Activated CD4-positive, CD25-positive, alpha-beta regulatory T cell (primary cell): ENCODE measurements at places on chromosomes 3 and 15.

- no peak for DNase-seq
Measured at GRCh38 chr3:89002191-89002590, 105.2 kb upstream of the EPHA3 start.

- DNase-seq: no peak
Measured at GRCh38 chr15:80160570-80161156, 7.9 kb downstream of the FAH start.

DNA sequence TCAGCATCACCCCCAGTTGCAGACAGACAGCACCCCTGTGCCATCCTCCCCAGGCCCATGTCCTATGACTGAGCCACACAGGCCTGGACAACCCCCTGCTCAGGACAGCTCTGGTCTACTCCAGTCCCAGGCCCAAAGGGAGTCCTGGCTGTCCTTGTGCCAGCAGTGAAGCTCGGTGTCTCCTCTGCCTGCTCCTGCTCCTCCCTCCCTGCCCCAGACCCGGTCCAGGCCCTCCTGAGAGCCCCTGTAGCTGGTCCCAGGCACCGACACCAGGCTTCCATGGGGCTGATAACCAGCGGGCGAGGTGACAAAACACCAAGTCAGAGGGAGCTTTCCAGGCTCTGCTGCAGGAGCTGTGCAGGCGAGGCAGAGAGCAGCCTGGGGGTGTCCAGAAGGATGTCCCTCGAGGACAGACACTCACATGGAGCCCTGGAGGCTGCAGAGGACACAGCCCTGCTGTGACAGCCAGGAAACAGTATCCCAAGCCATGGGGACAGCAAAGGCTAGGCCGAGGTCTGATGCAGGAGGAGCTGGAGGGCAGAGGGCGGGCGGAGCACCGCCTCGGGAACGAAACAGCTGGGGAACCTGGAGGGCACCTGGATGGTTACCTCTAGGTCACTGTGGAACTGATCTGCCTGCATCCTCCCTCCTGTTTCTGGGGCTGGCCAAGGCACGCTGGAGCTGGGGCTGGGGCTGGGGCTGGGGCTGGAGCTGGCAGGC, 103.8 kb upstream of the PRR20G start:
- DNase-seq: no peak

- no peak for DNase-seq
Measured at GRCh38 chr3:193788189-193788991, 195.4 kb downstream of the OPA1 start.

DNA sequence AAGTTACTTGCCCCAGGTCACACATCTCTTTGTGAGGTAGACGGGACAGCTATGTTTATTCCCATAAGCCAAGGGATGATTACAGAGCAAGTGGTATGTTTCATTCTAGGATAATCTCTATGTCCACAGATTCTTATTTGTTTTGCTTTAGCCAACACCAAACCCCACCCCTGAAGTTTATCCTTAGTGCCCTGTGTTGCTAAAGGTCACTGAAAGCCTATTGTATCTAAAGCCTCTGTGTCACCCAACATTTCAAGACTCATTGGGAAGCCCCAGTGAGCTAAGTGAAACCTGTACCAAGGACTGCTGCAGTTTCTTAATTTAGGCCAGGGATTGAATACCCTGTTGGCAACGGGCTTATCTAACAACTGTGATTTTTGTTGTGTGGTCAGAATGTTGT, 135.6 kb downstream of the ADAMTS9 start:
- no peak for DNase-seq

- no peak for DNase-seq
Measured at GRCh38 chr3:126538316-126538715, 14.4 kb downstream of the CHST13 start.

GRCh38 chr3:8760506-8760905, 8.9 kb downstream of the OXTR start:
- no peak for DNase-seq

GRCh38 chr3:125245521-125245920, 33.0 kb upstream of the SLC12A8 start:
- no peak for DNase-seq

- no peak for DNase-seq
Measured at GRCh38 chr15:95944193-95944592, 386.3 kb upstream of the NR2F2 start.

- no peak for DNase-seq
Measured at GRCh38 chr3:17398959-17399551, 343.4 kb downstream of the TBC1D5 start.

DNA sequence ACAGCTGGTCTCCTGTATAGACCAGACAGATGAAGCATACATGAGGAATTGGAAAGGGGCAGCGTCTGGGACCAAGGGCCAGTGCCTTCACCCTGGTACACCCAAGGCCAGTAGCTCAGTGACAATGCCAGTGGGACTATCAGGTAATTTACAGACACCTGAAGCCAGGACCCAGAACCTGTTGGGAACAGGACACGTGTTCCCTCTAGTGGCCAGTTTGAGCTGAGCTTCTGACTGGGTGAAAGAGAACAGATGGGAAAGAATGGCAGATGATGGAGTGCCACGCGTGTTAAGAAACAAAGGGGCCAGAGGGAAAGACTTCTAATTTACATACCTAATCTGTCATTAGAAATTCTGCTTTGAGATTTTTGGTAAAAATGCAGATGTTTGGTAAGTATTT, 5.1 kb upstream of the SLC25A38 start:
- DNase-seq: no peak

- DNase-seq: no peak
Measured at GRCh38 chr15:76058714-76059319, 968 bp upstream of the TMEM266 start.

GRCh38 chr3:189554868-189555557, 76.2 kb upstream of the TP63 start:
- no peak for DNase-seq

GRCh38 chr3:170322566-170323269, 34.8 kb upstream of the SKIL start:
- no peak for DNase-seq

- no peak for DNase-seq
Measured at GRCh38 chr15:60801395-60801794, 322.5 kb upstream of the ICE2 start.

DNA sequence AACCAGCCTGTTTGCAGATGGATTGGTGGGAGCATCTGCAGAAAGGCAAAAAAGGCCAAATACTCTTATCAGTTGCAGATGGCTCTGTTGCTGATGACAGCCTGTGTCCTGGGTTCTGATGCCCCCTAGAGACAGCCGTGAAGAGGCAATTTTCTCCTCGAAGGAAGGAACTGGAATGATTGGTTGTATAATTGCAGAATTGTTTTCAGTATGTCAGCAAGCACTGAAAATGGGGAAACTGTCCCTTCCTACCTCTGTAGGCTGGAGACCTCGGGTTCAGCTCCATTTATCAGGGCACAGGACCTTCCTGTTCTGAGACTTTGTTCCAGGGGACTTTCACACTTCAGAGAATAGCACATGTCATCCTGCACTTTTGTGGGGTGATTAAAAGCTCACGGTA, 103.0 kb downstream of the PGPEP1L start:
- DNase-seq: no peak
